Central memory CD4-positive, alpha-beta T cell (primary cell): ENCODE measurements at places on chromosomes 6 and 20.

DNA sequence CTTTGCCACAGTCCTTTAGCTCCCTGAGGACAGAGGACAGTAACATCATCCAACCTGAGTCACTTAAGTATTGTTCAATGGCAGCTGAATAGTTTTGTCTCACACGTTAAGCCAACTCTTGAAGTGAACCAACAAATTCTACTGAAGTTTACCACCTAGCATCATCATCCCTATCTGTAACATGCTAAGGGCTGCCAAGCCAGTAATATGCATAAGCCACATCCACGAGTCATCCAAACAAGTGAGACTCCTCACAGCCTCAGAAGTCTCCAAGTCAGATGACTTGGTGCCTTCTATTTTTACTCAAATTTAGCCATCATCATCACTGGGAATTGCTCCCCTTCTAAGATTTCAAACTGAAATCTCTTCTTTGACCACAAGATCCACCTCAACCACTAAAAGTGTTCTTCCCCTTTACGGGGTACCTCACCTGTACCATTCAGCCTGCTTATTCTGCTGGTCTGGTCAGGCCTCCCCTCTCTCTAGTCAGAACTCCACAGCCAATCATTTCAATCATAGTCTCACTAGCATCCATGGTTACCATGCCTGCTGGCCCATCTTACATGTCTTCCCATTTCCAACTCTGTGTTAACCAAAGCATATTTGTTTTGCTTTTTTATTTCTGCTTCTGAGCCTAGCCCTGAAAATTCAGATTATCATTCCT lies 73.7 kb downstream of the DTNBP1 start:
- no peak for DNase-seq

DNA sequence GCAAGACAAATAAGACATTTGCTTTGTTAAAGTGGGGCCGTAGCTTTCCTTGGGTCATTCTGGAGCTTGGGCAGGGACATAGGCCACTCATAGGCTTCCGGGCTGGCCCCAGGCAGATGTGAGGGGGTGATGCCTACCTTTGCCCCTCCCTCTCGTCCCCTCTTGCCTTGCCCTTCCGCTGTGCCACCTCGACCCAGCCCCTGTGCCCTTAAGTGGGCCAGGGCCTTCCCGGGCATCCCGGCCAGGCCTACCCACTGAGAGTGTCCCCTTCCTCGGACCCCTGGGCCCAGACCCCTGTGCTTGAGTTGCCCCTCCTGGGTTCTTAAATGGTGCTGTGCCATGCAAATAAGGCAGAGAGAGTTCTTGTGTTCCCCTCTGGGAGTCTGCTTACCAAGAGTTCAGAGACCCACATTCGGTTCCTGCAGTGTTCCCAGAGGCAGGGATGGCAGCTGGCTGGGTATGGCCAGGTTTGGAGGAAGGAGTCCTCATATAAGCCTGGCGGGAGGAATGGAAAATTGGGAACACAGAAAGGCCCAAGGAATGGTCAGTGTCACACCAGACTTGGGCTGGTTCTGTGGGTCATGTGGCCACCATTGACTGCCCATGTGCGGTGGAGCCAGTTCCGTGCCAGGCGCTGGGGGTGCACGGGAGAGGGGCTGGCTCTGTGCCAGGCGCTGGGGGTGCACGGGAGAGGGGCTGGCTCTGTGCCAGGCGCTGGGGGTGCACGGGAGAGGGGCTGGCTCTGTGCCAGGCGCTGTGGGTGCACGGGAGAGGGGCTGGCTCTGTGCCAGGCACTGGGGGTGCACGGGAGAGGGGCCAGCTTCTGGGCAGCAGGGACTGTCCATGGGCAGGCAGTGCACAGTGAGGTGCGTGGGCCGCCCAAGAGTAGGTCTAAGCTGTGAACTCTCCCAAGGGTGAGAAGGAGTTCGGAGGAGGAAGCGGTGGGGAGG lies 173.5 kb upstream of the SNX9 start:
- DNase-seq = no peak

GRCh38 chr6:9225441-9225871 lies 790.1 kb upstream of the SLC35B3 start:
- no peak for DNase-seq

DNA sequence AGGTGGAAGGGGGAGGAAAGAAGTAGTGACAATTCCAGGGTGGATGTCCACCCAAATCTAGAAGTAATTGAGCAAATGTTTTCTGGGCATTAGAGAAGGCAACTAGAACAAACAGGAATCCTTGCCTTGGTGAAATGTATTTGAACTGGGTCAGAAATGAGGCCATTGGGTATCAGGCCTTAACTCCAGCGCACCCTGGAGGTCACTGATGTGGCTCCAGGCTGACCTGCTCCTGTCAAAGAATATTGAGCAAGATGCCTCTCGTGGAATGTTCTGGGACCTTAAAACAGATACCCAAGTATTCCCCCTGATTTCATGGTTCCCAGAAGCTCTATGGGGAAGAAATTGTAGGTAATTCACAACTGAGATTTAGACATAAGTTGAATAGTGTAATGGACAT lies 6.9 kb downstream of the HLA-DPB1 start:
- no peak for DNase-seq

DNA sequence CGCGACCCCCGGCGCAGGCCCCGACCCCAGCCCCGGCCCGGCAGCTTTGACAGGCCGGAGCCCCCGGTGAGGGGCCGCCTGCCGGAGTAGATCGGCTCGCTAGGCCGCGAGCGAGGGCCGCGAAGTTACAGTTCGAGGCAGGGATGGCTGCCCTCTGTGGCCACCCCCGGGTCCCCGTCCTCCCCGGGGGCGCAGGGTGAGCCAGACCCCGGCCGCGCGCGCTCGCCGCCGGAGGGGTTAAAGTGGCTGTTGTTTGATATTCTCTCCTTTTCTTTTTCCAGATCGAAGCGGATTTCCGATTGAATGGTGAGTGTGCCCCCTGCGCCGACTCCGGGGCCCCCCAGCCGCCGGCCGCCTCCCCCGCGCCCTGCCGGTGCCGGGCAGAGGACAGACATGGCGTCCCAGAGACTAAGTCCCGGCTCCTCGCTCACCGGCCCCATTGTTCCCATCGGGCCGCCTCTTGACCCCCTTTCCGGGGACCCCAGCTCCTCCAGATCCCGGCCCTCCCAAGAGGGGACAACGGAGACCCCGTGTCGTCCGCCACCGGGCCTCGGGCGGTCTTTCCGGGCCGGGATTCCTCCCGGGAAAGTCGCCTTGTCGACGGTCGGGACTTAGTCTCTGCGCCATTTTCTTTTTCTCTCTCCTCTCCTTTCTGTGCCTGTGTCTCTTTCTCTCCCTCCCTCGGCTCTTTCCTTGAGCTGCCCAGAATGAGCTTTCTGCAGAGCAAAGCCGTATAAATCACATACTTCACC lies 704 bp downstream of the TOP1 start:
- DNase-seq = peak; percentile 30

DNA sequence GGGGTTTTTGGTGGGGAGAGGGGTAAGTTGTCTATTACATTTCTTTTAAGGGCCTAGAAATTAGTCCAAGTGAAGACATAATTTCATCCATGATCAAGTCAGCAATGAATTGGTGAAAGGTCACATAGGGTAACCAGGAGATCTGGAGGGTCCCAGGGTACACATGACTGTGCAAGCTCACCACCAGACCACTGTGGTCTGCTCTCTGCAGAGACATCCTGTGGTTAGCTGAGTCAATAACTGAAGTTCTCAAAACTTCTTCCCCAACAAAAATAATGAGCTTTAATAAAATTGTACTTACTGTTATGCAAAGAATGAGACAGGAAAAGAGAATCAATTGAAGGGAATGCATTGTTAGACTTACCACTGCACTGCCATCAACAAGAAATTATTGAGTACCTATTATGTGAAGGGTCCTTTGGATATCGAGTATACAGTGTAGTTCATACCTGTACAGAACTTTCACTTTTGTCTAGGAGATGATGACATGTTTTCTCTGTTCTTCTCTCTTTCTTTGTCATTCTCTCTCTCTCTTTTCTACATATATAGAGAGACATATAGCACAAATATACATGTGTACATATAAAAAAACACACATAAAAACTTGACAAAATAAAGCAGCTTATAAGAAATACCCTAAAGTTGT lies 209.8 kb downstream of the GJA1 start:
- DNase-seq = no peak

DNA sequence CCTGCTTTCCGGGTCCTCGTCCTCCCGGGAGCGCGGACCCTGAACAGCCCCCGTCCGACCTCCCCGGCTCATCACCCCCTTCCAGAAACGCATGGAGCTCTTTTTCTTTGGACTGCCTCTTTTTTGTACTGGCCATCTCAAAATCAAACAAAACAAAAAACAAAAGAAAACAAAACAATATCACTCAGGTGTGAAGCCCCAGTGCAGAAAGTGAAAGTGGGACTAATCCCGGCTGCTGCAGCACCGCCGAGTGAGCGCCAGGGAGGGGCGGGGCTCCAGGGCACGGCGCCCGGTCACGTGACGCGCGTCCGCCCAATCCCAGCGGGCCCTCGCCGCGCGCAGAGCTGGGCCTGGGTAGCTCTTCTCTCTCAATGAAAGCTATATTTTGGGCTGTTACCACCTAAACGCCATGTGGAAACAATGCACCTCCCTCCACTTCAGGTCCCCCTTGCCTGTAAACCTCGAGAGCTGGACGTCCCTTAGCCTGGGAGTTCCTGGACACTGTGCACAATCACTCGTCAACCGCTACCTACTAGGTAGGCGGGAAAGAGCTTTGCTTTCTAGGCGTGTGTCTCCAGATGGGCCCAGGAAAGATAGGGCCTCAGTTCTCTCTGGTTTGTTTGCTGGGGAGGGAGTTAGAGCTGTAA lies 93.7 kb upstream of the PRDM1 start:
- DNase-seq = peak; percentile 88

DNA sequence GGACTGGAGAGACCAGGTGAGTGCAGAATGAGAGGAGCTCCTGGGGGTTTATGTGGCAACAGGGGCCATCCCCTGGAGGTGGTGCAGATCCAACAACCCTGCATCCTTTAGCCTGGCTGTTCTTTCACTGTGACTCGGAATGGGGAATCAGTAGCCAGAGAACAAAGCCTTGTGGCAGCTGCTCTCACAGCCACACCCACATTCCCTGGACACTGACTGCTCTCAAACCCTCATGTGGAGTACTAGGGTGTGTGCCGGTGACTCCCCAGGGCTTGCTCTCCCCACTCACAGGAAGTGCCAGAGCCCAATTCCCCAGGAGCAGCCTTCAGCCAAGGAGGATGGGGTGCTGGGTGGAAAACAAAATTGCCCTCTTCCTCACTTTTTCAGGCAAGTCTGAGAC lies 30.2 kb upstream of the GGTLC1 start:
- DNase-seq = no peak

DNA sequence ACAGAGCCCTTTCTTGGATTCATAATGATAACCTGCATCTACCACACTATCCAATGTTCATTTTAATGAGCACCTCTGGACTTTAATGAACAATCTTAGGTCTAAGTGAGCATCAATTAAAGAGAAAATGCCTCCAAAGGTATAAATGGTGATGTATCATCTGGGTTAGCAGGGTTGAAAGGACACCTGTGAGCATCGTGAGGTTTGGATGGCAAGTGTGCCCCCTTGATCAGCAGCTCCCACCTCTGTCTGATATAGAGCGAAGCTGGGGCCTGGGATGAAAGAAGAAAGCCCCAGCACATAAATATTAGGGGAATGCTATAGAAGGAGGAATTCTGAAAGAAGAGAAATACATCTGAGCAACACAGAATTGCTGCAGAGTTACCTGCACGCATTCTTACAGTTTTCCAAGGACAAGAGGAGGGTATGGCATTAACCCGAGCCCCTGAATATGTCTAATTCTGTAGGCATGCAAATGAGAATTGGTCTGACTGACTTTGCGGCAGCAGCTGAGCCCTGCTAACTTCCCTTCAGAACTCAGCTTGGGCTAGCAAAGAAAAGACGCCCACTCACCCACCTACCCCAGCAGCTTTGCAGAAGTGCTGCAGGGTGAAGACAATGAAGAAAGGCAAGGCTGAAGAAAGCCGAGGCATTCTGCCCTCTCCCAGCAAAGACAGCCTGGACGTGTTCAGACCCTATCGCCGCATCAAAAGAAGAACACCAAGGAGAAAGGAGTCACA lies 136.2 kb downstream of the GMPR start:
- no peak for DNase-seq

- no peak for DNase-seq
Observed at GRCh38 chr20:49821870-49822331, 9.3 kb downstream of the SLC9A8 start.

DNA sequence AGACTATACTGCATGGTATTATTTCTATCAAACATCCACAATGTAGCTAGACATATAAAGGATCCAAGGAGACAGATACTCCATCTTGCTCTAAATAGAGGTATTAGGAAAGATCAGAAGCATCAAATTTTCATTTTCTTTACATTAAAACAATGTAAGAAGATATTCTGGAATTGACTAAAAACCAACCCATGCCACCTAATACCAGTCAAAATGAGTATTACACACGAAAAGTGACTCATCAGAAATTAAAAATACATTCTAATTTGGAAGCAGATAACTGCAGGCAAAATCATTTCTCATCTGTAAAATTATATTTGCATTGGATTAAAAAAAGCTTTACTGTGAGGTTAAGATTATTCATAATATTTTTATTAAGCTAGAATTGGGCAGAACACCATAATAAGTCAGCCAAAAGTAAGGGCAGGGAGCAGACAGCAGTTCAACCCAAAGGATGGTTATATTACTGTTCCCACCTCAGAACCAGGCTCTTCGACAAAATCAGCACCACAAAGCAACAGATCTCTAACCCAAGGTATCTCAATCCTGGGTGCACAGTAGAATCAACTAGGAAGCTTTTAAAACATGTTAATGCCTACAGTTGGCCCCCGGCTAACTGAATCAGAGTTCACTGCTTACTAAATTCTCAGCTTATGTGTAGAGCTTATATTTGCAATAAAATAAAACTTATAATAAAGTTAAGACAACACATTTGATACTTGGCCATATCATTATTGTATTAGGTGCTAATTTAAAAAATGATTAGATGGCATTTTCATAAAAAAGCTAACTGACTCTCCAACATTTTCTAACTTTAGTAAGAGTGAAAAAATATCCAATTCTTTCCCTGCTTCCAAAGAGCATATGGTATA lies 35.2 kb downstream of the SAMD3 start:
- no peak for DNase-seq
